ENCODE measurements at places on chromosomes 4 and X.

- DNase-seq, result no peak
Observed at GRCh38 chrX:101078716-101079598, at the start of gene TMEM35A. TMEM35A (plus strand) TSS chrX:101078879; CDS start chrX:101079003, 124 bp downstream.

GRCh38 chr4:80999943-81000342 is 30.6 kb upstream of the BMP3 start:
- DNase-seq, result no peak

DNA sequence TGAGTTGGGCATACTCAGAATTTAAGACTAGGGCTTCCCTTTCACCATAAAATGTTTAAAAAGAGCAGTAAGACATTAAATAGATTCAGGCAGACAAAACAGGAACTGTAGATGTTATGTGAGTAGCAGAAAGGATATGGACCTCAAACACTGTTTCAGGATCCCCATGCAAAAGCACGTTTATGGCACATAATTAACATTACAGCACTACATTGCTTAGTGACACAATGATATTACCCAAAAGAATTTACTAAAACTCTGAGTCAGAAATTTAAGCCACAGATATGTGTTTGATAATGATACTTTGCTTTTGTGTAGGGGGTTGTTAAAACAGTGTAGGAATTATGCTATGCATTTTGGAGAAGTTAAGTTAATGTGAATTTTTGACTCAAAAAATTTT is 266.3 kb downstream of the PDGFC start:
- no peak for DNase-seq

- DNase-seq, result no peak
Observed at GRCh38 chr4:186472948-186473347, 82.4 kb downstream of the MTNR1A start.

GRCh38 chr4:118760092-118760491 is 74.9 kb downstream of the METTL14 start:
- DNase-seq, result no peak

- DNase-seq, result no peak
Observed at GRCh38 chrX:20980426-20980825, 393.8 kb upstream of the CNKSR2 start.

GRCh38 chr4:149841686-149842085 is 26.0 kb upstream of the IQCM start:
- DNase-seq, result no peak

- DNase-seq, result peak; percentile 15
Observed at GRCh38 chrX:24395775-24396174, 35.3 kb downstream of the SUPT20HL1 start.

- DNase-seq, result peak; percentile 12
Observed at GRCh38 chr4:47490550-47490949, 5.5 kb downstream of the ATP10D start.

- DNase-seq, result no peak
Observed at GRCh38 chr4:21592970-21593670, 355.5 kb downstream of the KCNIP4 start.

DNA sequence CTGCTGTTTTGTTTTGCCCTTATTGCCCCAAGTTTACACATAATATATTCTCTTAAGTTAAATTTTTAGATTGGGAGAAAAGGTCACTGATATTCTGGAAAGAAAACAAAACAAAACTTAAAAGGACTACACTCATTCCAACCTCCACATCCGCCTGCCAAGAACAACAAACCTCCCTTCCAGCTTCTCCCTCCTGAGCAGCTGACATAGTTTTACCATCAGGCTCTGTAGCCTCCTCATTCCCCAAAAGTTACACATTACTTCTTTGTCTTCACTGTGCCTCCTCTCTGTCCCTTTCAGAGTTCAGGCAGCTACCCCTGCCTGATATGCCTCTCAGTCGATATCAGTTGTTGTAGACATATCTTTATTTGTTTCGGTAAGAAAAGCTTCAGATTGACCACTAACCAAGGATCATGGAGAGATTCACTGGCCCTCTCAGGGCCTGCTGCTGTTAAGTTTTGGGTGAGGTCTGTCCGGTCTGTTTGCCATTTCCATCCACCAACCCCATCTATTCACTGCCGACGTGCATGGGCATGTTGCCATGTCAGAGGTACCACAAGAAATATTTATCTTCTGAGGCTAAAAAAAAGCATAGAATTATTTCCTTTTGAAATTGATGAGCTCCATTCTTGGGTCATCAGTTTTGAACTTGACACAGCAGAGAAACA is 164.1 kb downstream of the GASK1B start:
- DNase-seq, result peak; percentile 88

DNA sequence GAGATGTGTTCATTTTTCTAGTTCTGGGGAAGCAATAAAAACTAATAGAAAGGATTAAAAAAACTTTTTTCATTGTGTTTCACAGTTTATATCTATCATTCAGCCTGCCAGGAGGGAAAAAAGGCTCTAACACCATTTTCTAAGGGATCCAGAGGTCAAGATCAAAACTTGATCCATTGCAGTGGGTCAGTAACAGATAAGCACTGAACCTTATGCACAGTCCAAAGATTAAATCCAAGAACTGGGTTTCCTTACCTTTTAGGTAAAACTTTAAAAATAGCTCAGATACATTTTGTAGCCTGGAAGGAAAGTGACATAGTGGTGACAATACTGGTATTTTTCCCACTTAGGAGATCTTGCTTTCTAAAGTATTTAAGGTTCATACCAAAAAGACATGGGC is 12.7 kb downstream of the MTTP start:
- DNase-seq, result no peak

- DNase-seq, result no peak
Observed at GRCh38 chr4:162557516-162558106, 393.8 kb upstream of the FSTL5 start.

- DNase-seq, result no peak
Observed at GRCh38 chr4:156378033-156378665, 424.5 kb upstream of the CTSO start.

- no peak for DNase-seq
Observed at GRCh38 chrX:139304471-139304870, 226.1 kb upstream of the F9 start.

DNA sequence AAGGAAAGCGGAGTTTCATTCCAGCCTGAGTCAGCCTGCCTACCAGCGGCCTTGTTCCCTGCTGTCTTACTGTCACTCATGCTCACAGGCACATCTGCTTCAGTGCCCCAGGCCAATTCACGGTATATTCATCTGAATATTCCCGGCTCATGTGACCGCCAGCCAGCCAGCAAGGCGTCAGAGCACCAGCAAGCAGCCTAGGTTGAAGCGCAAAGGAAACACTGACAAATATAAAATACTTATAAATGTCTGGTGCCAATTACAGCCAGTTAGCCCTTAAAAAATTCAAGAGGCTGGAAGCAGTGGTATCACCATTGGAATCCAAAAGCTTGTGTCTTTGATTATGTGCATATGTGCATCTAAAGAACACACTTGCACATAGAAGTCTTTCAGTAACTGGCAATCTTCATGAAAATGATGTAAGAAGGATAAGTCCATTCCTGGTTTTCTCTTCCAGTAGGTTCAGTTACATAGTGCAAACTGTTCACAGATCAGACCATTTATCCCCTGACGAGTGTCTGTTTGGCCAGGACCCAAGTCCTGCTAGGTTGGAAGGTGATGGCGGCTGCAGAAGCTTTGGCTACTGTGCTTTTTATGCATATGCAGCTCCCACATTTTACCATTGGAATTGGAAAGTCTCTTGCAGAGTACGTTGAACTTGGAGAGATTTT is 61.3 kb downstream of the LUZP4 start:
- DNase-seq, result no peak

- peak; percentile 25 for DNase-seq
Observed at GRCh38 chrX:10496345-10496965, 123.9 kb downstream of the MID1 start.

GRCh38 chrX:109822861-109823260 is 89.8 kb upstream of the ACSL4 start:
- peak; percentile 16 for DNase-seq

GRCh38 chr4:153438916-153439756 is 27.0 kb upstream of the TMEM131L start:
- no peak for DNase-seq

DNA sequence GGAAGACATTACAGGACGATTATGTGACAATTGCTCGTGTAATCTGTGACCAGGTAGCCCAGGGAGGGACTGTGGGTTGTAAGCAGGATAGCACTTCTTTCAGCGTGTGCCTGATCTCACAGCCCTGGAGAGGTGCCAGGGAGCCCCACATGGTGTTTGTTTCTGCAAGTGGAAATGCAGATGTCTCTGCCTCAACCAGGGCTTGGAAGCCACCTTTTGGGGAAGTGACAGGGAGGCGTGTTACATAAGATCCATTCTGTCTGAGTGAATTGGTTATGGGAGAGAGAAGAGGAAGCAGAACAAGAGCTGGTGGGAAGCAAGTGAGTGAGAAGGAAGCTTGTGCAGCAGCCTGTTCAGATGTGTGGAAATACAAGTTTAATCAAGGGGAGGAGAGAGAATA is 104.5 kb upstream of the GATB start:
- no peak for DNase-seq

GRCh38 chrX:51332188-51332942 is at the start of gene NUDT10:
NUDT10 (plus strand) TSS chrX:51332822; CDS start chrX:51332966, 144 bp downstream.
- DNase-seq, result peak; percentile 42

- no peak for DNase-seq
Observed at GRCh38 chr4:8340781-8341241, 71.3 kb downstream of the HTRA3 start.

- no peak for DNase-seq
Observed at GRCh38 chrX:36957425-36958328, 50.5 kb upstream of the FAM47C start.

DNA sequence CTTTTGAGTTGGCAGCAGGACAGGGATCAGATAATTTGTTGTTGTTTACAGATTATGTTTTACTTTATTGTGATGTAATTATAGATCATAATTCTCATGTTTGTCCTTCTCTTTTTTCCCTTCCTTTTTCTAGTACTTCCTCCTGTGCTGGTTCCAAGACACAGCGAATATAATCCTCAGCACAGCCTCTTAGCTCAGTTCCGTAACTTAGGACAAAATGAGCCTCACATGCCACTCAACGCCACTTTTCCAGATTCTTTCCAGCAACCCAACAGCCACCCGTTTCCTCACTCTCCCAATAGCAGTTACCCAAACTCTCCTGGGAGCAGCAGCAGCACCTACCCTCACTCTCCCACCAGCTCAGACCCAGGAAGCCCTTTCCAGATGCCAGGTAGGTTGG is 58.0 kb downstream of the SMAD1 start:
- no peak for DNase-seq

DNA sequence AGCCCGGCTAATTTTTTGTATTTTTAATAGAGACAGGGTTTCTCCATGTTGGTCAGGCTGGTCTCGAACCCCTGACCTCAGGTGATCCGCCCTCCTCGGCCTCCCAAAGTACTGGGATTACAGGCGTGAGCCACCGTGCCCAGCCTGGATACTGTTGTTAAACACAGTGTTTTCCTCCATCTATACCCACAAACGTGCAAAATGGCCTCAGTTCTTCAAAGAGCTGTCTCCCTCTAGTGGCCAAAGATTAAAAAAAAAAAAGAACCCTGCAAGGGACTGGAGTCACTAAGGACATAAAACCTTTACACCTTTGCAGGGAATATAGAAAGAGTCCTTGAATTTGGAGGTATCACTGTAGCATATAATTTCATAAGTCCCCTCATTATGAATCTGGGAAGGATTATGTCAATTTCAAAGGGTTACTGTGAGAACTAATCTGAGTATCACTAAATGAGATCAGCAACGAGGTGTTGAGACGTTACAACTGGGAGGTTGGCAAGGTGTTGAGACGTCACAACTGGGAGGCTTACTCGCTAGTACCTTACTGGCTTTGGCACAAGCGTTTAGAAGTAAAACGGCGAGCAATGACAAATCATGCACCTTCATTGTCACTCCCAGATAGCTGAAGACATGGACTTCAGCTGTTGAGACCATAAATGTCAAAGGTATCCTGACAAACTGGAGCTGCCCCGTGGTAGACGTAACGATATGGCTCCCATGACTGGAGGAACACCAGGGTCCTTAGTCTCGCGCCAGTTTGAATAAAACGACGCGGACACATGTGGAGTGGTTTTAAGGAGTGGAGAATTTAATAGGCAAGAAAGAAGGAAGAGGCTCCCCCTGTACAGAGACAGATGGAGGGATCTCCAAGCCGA is 33.4 kb upstream of the ENPP6 start:
- no peak for DNase-seq

GRCh38 chr4:54727346-54727745 is 69.6 kb downstream of the KIT start:
- DNase-seq, result no peak

GRCh38 chrX:135435139-135435922 is 13.6 kb downstream of the SMIM10L2A start:
- no peak for DNase-seq

GRCh38 chrX:47958761-47959342 is 44.9 kb downstream of the ZNF182 start:
- DNase-seq, result no peak

GRCh38 chr4:126405369-126405982 is 1090.7 kb downstream of the FAT4 start:
- no peak for DNase-seq
